ENCODE measurements at places on chromosomes 3 and 15.

- no peak for DNase-seq
Observed at GRCh38 chr3:186418671-186419145, 56.7 kb upstream of the DGKG start.

GRCh38 chr3:144777906-144778305 lies 806.3 kb downstream of the DIPK2A start:
- no peak for DNase-seq

DNA sequence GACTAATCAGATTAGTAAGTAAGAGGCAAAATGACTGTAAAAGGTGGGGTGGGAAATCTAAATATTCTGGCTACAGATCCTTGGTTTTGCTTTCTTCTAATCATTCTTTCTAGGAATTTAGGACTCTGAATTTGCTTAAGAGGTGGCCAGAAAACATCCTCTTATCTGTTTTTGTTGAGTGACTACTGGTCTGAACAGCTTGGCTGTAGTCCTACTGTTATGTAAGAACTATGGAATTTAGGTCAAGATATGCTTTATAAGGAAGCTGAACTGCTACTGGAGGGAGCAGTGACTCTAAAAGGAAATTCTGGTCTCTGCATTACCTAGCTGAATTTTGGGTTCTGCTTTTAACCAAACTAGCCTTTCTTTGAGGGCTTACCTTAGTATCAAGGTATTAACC lies 33.5 kb upstream of the CSPG5 start:
- no peak for DNase-seq

DNA sequence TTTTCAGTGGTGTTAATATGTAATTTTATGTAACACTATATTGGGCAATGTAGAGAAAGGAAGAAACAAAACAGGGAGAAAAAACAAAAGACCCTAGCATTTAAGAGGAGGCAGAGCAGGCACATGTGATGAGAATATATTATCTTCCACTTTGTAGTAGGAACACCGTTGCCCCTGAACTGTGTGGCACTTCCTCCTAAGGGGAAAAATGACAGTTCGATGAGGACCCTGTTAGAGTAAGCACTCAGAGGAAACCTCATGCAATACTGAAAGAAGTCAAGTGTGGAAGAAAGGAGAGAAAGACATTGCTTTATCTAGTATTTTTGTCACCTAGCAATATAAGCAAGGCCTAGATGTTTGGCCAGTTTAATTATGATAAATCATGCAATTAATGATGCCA lies 32.2 kb downstream of the ARPP21 start:
- no peak for DNase-seq
